ENCODE measurements at places on chromosomes 4 and X.

DNA sequence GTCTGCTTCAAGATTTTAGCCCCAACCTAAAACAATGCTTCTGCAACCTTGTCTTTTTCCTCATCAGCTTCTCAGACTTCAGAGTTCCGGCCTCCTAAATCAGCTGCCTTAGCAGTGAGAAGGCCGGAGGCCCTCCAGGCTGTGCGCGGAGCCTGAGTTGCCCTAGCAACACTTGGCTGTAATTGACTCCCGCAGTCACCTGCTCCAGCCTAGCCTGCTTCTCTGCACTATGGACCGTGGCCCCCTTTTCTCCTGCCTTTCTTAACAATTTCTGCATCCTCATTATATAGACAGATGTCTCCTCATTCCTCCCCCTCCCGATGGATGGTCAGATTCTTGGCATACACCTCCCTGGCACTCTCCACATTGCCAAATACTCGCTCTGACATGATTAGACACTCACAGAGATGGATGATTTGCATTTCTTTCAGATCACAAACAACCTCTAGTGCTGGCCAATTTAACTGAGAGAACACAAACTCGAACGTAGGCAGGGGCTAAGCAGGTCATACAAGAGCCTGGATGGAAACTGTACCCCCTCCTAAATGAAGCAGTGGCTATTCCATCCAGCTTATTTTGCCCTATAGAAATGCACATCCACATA is 9.5 kb upstream of the HUWE1 start:
- DNase-seq, result no peak

DNA sequence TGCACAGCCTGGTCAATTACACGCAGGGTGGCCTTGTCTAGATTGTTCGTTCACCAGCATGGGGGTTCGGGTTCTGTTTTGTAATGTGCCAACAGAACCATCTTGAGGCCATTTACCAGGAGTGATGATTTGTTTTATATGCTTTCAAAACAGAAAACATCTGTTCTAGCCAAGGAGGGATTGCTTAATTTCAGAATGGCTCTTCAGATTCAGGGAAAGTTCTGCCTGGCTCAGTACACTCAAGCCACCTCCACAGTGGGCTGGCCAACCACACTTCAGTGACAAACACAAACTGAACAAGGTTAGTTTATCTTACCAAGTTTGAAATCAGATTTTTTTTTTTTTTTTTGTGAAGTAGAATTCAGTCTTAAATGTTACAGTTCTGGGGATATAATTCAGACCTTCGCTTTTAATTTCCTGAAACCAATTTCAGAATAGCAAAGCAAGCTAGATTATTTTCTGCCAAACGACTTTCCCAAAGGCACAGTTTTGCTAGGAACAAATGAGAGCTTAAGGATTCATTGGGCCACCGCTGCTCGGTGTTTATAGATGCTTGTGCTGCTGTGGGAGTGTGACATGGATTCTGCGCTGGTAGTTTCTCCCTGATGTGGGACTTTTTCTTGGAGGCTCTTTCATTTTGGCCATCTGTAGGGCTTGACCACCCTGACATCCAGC is 23.4 kb downstream of the SMS start:
- DNase-seq, result no peak

GRCh38 chrX:102765809-102766208 is 45.3 kb downstream of the GPRASP3 start:
- no peak for DNase-seq

DNA sequence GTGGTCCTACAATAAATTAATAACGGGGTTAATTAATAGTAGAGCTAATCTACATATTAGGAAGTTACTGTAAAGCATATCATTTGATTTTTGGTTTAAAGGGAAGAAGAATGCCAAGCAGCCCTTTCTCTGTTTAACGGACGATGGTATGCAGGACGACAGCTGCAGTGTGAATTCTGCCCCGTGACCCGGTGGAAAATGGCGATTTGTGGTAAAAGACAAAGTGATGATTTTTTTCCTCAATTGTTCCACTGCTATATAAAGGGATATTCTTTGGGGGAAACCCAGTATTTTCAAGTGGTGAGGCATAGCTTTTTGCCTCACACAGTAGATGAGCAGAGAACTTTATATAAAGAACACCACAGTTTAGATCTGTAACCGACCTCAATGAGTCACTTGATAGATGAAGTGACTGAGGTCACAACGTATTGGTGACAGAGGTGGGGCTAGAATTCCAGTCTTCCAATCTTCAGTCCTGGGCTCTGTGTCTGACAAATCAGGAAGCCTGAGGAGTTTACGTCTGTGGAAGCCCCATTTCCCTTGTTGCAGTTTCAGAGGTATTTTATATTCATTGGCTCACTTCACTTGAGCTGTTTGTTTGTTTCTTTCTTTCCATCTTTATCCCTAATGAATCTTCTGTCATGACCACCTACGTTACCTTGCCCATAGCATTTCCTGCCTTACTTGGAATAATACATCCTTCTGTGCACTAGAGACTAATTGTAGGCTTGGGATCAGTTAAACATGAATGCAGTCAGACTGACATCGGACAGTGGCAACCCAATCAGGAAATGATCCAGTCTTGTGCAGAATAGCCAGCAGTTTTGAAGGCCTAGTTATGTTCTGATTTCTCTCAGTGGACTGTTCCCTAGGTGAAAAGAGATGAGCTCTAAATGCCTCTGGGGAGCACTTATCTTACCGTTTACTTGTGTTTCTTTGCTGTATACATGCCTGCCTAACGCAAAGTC is 30.1 kb downstream of the ZRSR2 start:
- DNase-seq, result no peak

Data from activated CD8-positive, alpha-beta memory T cell treated with anti-CD3 and anti-CD28 coated beads for 1 hour (primary cell).